ENCODE measurements at places on chromosomes 3 and 15.

- DNase-seq, result no peak
Observed at GRCh38 chr3:66200147-66200546, 20.7 kb upstream of the SLC25A26 start.

DNA sequence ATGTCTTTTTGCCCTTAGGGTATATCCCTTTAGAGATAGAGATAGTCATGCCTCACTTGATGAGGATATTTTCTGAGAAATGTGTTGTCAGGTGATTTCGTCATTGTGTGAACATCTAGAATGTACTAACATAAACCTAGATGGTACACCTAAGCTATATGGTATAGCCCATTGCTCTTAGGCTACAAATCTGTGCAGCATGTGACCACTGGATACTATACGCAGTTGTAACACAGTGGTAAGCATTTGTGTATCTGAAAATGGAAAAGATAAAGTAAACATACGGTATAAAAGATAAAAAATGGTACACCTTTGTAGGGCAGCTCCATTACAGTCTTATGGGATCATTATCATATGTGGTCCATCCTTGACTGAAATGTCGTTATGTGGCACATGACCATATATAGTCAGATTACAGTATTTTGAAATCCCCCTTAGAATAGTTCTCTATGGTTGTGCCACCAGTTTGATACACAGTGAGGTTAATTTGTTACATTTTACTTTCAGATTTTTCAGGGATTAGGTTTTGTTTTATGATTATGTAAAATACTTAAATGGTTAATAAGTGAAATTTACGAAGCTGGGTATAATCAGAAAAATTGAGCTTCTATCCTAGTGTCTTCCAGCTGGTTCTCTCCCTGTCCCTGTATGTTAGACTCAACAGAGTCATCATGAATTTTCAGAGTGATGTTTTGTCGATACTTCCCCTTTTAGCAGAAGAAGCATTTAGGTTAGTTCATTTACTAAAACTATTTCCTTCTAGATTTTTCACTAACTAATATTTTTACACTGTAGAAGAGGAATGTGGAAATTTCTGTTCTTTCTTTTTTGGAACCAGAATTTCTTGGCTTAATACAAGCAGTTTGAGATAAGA is 12.8 kb downstream of the SETD5 start:
- DNase-seq, result no peak

DNA sequence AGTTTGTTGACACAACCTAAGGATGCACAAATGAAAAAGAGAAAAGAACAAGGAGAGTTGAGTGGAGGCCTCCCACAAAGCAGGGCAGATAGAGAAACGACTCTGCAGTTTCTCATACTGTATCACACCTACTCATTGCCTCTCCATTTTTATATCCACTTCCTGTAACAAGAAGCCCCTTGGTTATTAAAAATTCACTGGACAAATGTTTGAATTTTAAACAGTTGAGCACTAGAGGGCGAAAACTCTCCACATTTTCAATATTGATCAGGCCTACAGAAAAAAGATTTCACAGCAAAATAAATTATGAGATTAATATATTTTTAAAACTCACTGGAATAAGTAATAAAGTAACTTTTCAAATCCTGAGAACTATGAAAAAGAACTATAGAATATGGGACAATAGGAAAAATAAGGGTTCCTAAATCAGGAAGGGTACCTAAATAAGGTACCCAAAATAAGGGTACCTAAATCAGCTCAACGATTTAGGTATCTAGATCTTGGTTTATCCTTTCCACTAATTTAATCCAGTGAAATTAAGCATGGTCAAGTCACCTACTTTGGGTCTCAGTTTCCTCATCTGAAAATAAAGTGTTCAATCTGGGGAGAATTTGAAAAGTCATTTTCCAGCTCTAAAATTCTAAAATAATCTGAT is 47.0 kb upstream of the PPIB start:
- DNase-seq, result peak; percentile 47

GRCh38 chr3:102447272-102447671 is 12.5 kb downstream of the ZPLD1 start:
- DNase-seq, result no peak

- no peak for DNase-seq
Observed at GRCh38 chr3:52854013-52854412, 19.2 kb upstream of the MUSTN1 start.

- no peak for DNase-seq
Observed at GRCh38 chr15:71599418-71600151, 210.8 kb upstream of the NR2E3 start.

DNA sequence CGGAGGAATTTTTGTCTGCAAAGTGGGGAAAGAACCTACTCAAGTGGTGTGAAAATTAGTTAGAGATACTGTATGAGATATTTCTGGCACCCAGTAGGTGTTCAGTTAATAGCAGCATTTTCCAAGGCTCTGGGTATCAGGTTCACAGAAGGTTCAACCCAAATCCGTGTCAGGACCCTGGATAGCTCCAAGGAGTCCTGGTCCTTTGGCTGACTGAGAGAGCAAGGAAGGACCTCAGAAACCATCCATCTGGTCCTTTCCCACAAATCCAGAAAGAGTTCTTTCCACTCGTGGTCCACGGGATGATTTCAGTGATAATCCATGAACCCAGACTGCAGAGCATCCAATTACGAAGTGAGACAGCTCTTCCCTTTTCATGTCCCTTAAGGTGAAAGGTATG is 51.4 kb downstream of the SLC6A11 start:
- no peak for DNase-seq

DNA sequence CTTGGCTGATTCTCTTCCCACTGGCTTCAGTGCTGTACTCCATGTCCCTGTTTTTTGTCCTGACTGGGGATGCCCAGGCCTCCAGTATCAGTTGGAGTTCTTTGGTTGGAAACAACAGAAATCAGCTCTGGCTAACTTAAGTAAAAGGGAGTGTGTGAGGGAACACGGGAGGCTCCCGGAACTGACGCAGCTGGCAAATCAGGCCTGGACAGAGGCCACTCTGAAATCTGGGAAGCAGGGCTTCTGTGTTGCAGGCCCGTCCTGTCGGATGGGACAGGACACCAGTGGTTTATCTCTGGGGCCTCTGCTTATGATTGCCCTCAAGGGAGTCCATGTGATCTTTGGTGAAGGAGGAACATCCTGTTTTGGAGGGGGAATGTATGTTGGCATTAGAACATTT is 124.3 kb downstream of the CHCHD6 start:
- DNase-seq, result no peak

GRCh38 chr3:104556372-104557078 is 810.2 kb upstream of the ALCAM start:
- no peak for DNase-seq

GRCh38 chr3:187257471-187257870 is 34.1 kb downstream of the MASP1 start:
- DNase-seq, result no peak

- no peak for DNase-seq
Observed at GRCh38 chr3:154247806-154248415, 76.4 kb downstream of the DHX36 start.

- no peak for DNase-seq
Observed at GRCh38 chr15:79010278-79010677, 65.4 kb upstream of the CTSH start.

GRCh38 chr3:143654906-143655305 is 193.4 kb downstream of the SLC9A9 start:
- DNase-seq, result no peak

- no peak for DNase-seq
Observed at GRCh38 chr3:107443461-107443860, 66.2 kb downstream of the CCDC54 start.

- DNase-seq, result no peak
Observed at GRCh38 chr3:183158551-183159006, 4.0 kb downstream of the LAMP3 start.

- DNase-seq, result no peak
Observed at GRCh38 chr15:34855893-34856292, 60.5 kb upstream of the ACTC1 start.

GRCh38 chr3:22372292-22373062 is 621.5 kb upstream of the ZNF385D start:
- peak; percentile 12 for DNase-seq

- DNase-seq, result peak; percentile 18
Observed at GRCh38 chr15:47961401-47962090, 159.2 kb upstream of the SLC24A5 start.

- DNase-seq, result no peak
Observed at GRCh38 chr15:28116521-28117431, 17.7 kb upstream of the OCA2 start.

DNA sequence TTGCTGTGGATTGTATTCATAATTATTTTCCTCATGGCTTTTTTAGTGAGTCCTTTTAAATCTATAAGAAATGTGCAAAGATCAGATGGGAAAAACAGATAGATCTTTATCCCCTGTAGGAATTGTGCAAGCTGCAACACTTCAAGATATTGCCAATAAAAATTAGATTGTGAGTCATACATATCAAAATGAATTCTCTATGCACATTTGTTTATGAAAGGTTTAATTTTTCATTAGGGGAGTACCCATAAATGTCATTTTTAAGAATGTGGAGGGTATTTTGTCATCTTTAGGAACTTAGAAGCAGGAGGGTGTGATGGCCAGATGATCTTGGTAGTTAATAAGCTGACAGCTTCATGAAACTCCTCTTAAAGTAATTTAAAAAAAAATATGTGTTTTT is 2.9 kb downstream of the PIAS1 start:
- no peak for DNase-seq

- DNase-seq, result no peak
Observed at GRCh38 chr15:77163781-77164384, 93.0 kb upstream of the TSPAN3 start.

DNA sequence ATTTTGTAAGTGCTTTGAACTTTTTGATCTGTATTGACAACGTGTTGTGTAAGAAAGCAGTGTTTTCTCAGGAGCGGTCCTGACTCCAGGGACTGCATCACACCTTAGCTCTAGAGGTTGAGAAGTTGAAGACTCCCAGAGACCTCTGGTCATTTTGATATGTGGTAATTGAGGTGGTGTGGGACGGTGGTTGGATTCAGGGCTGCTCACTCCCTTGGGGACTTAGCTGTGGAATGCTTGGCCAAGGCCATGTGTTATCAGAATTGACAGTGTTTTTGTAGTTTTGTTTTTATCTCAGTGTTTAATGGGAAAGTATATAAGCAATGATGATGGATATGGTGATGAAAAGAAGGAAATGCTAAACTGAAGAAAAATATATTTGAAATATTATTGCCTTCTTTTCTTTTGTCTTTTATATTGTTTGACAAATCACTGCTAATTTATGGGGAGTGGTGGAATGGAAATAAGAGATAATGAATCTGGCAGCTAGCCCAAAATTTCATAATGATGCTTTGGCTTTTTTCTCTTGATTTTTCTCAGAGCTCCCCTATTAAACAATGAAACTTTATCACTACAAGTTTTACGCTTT is 16.0 kb downstream of the CMSS1 start:
- DNase-seq, result no peak

DNA sequence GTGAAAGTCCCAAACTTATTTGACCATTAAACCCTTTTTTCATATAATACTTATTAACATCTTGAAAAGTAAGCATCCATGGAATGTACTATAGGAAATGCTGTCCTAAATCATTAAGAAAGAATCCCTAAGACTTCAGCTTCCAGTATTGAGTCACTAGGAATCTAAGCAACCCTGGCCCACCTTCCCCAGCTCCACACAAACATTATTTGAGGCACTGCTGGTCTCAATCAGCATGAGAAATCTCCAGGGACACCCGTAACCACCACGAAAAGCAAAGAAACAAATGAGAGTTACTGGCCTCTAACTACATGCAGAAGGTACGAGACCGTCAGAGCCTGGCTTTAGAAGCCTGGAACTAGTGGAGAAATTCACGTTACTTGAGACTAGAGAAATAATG is 68.2 kb downstream of the POLQ start:
- DNase-seq, result no peak

DNA sequence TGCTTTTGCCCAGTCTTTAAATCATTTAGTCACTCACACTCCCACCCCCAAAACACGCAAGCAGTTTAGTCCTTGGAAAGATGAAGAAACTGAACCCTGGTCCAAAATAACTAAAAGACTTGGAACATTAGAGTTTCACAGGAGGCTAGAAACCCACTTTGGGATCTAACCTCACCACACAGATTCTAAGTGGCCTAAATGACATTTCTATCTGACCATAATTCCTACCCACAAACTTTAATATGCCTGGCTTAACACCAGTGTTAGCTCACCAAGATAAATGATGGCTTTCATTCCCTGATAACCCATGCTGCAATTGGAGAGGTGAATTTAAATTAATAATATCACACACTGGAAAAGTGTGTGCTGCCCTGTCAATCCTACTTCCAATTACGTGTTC is 295.3 kb upstream of the UBE2E2 start:
- no peak for DNase-seq

DNA sequence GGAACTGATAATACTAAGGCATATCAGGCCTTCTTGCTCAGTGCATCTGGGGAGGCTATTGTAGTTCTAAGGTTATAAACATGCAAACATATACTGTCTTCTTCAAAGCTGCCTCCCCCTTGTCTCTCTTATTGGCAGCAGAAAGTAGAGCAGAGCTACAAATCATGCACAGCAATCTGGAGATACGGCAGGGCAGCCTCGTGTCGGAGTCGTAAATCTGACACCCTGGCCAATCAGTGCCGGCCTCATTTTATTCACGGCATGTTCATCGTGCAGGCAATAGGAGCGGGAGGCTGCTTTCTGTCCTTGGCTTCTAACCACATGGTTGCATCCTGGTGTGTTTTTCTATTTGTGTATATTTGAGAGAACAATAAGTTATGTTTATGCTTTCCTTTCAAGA is 300.2 kb upstream of the CNTN6 start:
- DNase-seq, result no peak

DNA sequence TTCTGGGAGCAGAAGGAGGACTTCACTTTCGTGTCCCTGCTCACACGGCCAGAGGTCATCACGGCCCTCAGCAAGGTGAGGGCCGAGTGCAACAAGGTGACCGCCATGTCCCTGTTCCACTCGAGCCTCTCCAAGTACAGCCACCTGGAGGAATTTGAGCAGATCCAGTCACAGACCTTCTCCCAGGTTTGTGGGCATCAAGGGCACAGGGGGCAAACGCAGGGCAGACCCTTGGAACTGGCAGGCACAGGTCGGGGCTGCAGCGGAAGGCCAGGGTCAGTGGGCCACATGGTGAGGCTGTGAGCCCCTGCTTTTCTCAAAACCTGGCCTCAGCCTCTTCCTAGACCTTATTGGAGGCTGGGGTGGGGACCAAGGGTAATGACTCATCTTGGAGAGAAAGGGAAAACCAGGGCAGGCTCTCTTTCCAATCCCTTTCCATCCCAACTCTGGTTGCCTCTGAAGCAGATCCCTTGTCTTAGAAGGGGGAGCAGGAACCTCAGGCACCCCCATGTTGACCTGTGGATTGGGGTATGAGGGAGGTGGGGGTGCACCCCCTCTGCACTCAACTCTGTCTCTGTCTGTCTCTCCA is 29.5 kb downstream of the DNAH1 start:
- DNase-seq, result no peak

DNA sequence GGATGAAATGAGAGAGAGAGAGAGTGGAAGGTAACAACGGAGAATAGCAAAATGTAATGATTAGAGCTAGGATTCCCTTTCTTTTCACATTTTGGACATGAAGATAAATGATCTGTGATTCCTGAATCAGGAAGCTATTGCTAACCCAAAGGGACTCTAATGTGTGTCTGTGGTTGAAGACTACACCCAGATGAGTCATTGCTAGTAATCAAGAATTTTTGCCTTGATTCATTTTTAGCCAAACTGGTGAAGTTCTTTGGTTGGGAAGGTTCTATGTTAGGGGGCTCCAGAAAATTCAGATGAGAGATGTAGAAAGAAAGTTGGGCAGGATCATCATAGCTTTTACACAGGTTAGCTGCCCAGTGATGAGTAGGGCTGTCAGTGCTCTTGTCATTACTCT is 116.4 kb downstream of the DUT start:
- DNase-seq, result no peak

GRCh38 chr15:50810128-50810527 is 44.6 kb upstream of the SPPL2A start:
- no peak for DNase-seq

GRCh38 chr15:60325905-60326304 is 71.9 kb downstream of the ANXA2 start:
- DNase-seq, result no peak

All from NCI-H2081 (cell line).